ENCODE measurements at places on chromosomes 6 and 20. TPM values are rescaled to one million over a fixed set of nuclear protein-coding genes. Genes with fewer than 3 reads are reported as not detected.

Gene MEP1A
- not detected for total RNA-seq

Gene TFAP2C
- total RNA-seq = 4.9 TPM

Gene CUL7
- total RNA-seq = 26.7 TPM

Gene BMP7
- not detected for total RNA-seq

Gene GUCA1A
- 0.21 TPM for total RNA-seq

Gene THBD
- 326 TPM for total RNA-seq

Gene DZANK1
- total RNA-seq = 1.3 TPM

Gene FAXC
- total RNA-seq = not detected
